Kidney (tissue), 22 donors: ENCODE measurements at places on chromosomes 16 and 17. TPM values are rescaled to one million over a fixed set of nuclear protein-coding genes. Genes with fewer than 3 reads are reported as not detected.

- no peaks in the 10 kb centered on the region for H3K27me3 ChIP-seq
- peak overlapping the region; percentile 44 for H3K4me3 ChIP-seq
- peak; percentile 82 for DNase-seq
- H3K4me1 ChIP-seq = peaks cover 9% of the 10 kb centered on the region
- H3K27ac ChIP-seq = no peak overlapping the region
Observed at GRCh38 chr16:58501242-58502131, 1.5 kb downstream of the NDRG4 start.

DNA sequence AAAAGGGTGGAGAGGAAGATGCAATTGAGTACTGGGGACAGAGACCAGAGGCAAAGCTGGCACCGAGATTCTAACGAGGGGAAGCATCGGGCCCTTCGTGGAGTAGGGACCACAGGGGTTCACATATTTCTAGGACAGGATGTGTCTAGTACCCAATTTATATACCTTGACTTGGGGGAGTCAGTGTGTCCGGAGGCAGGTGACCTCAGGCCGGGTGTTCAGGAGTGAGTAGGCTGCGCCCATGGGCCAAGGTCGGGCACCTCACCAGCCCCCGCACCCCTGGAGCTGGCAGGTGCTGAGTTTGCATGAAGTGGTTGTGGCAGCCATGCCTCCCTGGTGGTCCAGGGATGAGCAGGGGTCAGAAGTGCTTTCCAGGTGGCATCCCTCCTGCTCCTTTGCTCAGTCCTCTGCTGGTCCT is 8.6 kb upstream of the NXPH3 start:
- no peak for DNase-seq
- no peak overlapping the region for H3K27ac ChIP-seq
- peaks cover 10% of the 10 kb centered on the region for H3K4me1 ChIP-seq
- H3K4me3 ChIP-seq = no peak overlapping the region
- H3K36me3 ChIP-seq = no peaks in the 10 kb centered on the region
- H3K27me3 ChIP-seq = no peaks in the 10 kb centered on the region

DNA sequence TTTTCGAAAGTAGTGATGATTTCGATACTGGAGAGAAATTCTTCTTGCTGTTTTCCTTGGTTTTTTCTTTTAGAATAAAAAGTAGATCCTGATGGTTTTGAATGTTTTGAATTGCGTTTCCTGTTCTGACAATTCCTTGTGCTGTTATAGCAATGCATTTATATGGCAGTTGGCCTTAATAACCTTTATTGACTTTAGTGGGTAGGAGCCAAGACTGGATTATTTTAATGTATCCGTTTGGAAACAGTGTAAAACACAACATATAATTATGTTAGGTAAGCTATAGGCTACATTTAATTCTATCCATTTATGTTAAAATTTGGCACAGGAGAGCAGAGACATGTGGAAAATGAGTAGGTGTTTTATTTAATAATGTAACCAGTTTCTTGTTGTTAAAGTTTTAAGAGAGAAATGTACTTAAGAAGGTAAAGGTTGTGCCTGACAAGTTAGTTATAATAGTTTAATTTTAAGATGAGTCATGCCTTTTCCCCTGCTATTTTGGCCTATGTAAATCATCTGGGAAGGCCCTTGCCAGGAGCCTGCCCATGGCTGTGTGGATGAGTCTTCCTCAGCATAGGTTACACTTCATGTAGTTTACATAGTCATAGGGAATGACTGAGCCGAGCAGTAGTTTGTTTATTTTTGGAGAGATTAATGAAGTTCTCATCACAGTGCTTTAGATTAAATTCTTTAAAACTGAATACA is 189.9 kb downstream of the FTO start:
- no peaks in the 10 kb centered on the region for H3K4me1 ChIP-seq
- no peak overlapping the region for H3K27ac ChIP-seq
- DNase-seq = no peak

- H3K27ac ChIP-seq = no peak overlapping the region
- no peaks in the 10 kb centered on the region for H3K27me3 ChIP-seq
- H3K4me1 ChIP-seq = peaks cover 14% of the 10 kb centered on the region
- no peaks in the 10 kb centered on the region for H3K36me3 ChIP-seq
Observed at GRCh38 chr17:58534901-58535421, 20.5 kb upstream of the MTMR4 start.

- H3K36me3 ChIP-seq = peaks cover 11% of the 10 kb centered on the region
- H3K27ac ChIP-seq = no peak overlapping the region
- DNase-seq = no peak
- H3K4me1 ChIP-seq = no peaks in the 10 kb centered on the region
- H3K4me3 ChIP-seq = no peak overlapping the region
- H3K27me3 ChIP-seq = no peaks in the 10 kb centered on the region
Observed at GRCh38 chr16:70574595-70575271, 51.1 kb downstream of the SF3B3 start.

GRCh38 chr17:46063241-46063640 is 64.2 kb downstream of the STH start:
- no peak for DNase-seq
- H3K27me3 ChIP-seq = no peaks in the 10 kb centered on the region
- no peaks in the 10 kb centered on the region for H3K4me1 ChIP-seq
- no peak overlapping the region for H3K4me3 ChIP-seq

DNA sequence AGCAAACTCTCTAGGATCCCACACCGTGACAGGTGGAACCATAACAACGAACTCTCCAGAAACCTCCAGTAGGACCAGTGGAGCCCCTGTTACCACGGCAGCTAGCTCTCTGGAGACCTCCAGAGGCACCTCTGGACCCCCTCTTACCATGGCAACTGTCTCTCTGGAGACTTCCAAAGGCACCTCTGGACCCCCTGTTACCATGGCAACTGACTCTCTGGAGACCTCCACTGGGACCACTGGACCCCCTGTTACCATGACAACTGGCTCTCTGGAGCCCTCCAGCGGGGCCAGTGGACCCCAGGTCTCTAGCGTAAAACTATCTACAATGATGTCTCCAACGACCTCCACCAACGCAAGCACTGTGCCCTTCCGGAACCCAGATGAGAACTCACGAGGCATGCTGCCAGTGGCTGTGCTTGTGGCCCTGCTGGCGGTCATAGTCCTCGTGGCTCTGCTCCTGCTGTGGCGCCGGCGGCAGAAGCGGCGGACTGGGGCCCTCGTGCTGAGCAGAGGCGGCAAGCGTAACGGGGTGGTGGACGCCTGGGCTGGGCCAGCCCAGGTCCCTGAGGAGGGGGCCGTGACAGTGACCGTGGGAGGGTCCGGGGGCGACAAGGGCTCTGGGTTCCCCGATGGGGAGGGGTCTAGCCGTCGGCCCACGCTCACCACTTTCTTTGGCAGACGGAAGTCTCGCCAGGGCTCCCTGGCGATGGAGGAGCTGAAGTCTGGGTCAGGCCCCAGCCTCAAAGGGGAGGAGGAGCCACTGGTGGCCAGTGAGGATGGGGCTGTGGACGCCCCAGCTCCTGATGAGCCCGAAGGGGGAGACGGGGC is 1.3 kb downstream of the SPN start:
- DNase-seq = no peak
- H3K4me3 ChIP-seq = no peak overlapping the region
- no peaks in the 10 kb centered on the region for H3K36me3 ChIP-seq
- H3K4me1 ChIP-seq = no peaks in the 10 kb centered on the region
- no peak overlapping the region for H3K27ac ChIP-seq

DNA sequence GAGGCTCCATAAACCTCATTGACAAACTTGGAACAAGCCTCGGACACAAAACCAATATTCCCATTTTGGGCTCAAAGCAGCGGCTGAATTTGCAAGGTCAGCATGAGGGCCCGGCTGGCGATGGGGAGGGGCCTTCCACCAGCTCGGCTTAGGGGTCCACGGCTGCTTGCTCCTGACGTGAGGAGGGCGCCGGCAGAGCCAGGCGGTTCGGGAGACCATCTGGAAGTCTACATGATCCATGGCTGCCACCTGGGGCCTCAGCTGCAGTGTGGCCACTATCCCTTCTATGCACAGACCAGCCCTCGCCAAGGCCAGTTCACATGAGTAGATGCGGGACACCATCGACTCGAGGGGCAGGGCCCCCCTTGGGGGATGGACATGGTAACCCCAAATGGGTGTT is 39.1 kb downstream of the NDEL1 start:
- no peaks in the 10 kb centered on the region for H3K27me3 ChIP-seq
- H3K27ac ChIP-seq = no peak overlapping the region
- no peak overlapping the region for H3K4me3 ChIP-seq
- no peak for DNase-seq
- peaks cover 68% of the 10 kb centered on the region for H3K36me3 ChIP-seq

GRCh38 chr17:80272366-80272765 is 11.7 kb downstream of the RNF213 start:
- no peak overlapping the region for H3K27ac ChIP-seq
- no peak for DNase-seq
- H3K27me3 ChIP-seq = no peaks in the 10 kb centered on the region

DNA sequence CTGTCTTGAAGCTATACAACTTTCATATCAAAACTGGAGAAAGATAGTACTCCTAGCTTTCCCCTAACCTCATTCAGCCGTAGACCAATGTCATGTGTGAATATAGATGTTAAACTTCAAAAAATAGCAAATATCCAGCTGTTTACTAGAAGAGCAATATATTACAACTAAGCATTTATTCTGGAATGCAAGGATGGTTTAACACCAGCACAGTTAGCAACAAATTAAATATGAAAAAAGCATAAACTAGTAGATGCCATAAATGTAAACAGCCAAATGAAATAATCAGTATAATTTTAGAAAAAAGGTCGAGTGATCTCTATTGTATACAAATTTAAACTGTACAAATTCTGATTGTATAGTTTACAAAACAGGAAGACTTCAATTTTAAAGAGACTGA is 59.7 kb downstream of the SDR42E1 start:
- no peak for DNase-seq
- no peak overlapping the region for H3K4me3 ChIP-seq
- no peaks in the 10 kb centered on the region for H3K4me1 ChIP-seq
- peaks cover 21% of the 10 kb centered on the region for H3K36me3 ChIP-seq
- H3K27ac ChIP-seq = no peak overlapping the region
- H3K27me3 ChIP-seq = no peaks in the 10 kb centered on the region

GRCh38 chr16:19223235-19224170 is 55.5 kb downstream of the SYT17 start:
- H3K4me1 ChIP-seq = no peaks in the 10 kb centered on the region
- H3K27ac ChIP-seq = no peak overlapping the region
- no peaks in the 10 kb centered on the region for H3K27me3 ChIP-seq
- no peaks in the 10 kb centered on the region for H3K36me3 ChIP-seq

DNA sequence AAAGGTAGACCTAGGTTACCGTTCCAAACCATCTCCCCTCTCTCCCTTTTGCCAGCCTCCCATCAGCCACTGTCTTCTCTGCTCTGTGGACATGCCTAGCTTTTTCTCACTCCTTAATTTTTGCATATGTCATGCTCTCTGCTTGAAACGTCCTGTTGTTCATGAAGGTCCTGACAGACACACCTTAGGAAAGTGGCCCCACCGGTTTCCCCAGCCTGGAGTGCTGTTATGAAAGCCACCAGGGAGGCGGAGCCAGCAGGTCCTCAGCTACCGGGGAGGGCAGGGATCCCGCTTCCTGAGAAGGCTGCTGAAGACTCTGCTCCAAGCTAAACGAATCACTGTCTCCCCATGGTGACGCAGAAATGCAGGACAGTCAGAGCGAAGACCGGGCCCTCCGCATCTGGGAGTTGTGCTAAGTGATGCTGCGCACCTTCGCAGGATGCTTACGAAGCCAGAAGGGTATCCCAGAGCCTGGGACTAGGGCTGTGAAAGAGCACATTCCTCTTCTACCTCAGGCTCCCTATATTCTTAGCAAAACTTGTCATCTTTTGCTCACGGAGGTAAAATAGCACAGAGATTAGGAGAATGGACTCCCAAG is 2.3 kb upstream of the SLC16A11 start:
- no peaks in the 10 kb centered on the region for H3K36me3 ChIP-seq
- peak overlapping the region; percentile 51 for H3K27ac ChIP-seq

GRCh38 chr17:78976907-78977680 is 2.6 kb downstream of the LGALS3BP start:
- no peak for DNase-seq
- H3K4me1 ChIP-seq = peaks cover 18% of the 10 kb centered on the region

DNA sequence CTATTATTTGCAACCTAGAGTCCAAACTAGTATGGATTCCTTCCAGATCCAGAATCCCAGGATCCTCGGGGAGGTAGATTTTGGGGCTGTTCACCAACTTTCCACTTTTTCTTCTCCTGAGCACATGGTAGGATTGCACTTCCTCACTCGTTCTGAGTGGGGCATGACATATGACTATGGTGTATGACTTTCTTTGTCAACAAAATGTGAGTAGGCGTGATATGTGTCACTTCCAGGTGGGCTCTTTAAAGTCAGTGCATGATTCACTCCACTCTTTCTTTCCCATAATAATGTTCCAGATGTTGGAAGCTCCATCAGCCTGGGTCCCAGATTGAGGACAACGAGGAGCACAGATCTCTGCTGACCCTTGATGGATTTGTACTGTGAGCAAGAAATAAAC is 21.5 kb downstream of the IRX5 start:
- no peak overlapping the region for H3K27ac ChIP-seq
- no peak for DNase-seq
- no peaks in the 10 kb centered on the region for H3K4me1 ChIP-seq
- no peak overlapping the region for H3K4me3 ChIP-seq
- no peaks in the 10 kb centered on the region for H3K36me3 ChIP-seq

DNA sequence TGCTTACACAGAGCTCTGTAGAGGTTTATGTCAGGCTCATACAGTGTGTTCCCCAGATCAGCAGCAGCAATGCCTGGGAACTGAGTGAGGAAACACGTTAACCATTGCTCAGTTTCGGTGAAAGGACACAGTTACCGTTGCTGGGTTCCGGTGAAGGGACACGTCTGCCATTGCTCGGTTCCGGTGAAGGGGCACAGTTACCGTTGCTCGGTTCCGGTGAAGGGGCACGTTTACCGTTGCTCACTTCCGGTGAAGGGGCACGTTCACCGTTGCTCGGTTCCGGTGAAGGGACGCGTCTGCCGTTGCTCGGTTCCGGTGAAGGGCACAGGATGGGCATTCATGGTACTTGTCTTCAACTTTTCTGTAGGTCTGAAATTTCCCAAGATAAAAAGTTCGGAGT is 81.7 kb downstream of the MRM3 start:
- no peak overlapping the region for H3K4me3 ChIP-seq
- H3K27me3 ChIP-seq = no peaks in the 10 kb centered on the region
- H3K27ac ChIP-seq = no peak overlapping the region

The MYH11 gene
- 175 TPM for total RNA-seq

The CEMP1 gene
- 0.54 TPM for total RNA-seq

The FOXO3B gene
- 3.0 TPM for total RNA-seq

The HS3ST4 gene
- not detected for total RNA-seq

The CNGB1 gene
- total RNA-seq = not detected

The NPIPA5 gene
- total RNA-seq = 11.0 TPM

The EIF3C gene
- total RNA-seq = 424 TPM
